NCI-H1092 (cell line): ENCODE measurements at places on chromosomes 3 and 15.

GRCh38 chr3:32222950-32223349 lies 15.5 kb upstream of the CMTM8 start:
- DNase-seq: no peak

DNA sequence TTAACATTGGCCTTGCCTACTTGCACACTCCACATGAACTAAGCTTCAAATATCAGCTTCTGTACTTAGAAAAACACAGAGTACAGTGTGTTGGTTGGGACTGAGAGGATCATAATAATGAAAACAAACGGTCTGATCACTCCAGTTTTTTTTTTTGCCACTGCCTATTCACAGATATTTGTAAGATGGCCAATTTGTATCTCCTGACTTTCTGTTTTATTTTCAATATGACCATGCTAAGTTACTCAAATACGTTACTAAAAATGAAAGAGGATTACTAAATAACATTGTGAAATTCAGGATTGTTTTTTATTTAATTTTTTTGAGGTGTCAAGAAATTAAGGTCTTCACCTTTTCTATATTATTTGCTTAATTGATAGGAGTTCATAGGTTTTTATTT lies 595.1 kb downstream of the TUSC7 start:
- no peak for DNase-seq

- DNase-seq: no peak
Measured at GRCh38 chr3:180983136-180983535, 6.4 kb downstream of the DNAJC19 start.

DNA sequence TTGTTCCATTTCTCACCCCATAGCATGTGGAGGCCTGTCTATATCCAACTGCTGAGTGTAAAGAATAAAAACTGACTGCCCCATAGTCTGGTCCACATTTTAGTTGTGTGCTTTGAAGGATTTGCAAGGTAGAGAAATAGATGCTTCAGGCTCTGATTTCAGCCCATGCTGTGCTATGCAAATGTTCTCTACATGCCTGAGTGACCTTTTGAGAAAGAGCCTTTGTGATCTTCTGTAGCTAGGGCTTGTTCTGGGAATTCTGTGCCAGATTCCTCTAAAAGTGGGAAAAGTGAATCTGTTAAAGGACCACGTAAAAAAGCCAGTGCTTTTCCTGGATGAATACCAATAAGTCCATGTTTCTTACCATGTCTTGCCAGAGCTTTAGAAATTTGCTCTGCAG lies 5.2 kb downstream of the KCTD6 start:
- no peak for DNase-seq

DNA sequence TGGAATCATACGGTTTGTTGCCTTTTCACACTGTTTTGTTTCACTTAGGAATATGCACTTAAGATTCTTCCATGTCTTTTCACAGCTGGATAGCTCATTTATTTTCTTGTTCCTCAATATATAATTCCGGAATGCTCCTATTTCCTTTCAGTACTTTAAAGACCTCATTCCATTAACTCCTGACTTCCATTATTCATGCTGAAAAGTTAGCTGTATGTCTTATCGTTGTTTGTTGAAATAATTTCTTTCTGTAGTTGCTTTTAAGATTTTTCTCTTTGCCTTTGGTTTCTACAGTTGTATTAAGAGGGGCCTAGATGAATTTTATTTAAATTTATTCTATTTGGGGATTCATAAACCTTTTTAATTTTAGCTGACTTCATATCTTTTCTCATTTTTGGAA lies 122.2 kb downstream of the ANXA2 start:
- DNase-seq: no peak

GRCh38 chr3:185065059-185065458 lies 87.8 kb downstream of the C3orf70 start:
- DNase-seq: peak; percentile 14

DNA sequence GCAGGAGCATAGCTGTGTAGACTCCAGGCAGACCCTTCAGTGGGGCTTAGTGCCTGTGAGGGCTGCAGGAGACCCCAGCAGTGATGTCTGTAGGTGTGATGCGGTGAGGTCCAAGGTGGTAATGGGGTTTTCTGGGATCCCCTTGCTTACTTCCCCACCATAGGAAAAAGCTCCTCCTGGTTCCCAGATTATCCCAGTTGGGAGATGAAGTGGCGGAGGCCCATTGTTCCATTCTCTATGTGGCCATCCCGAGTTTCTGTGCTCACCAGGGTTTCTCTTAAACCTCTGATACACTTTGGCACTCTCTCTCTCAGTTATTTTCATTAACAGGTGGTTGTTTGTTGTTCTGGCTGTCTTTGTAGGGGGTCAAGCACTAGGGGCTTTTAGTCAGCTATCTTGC lies 146.7 kb upstream of the IGF1R start:
- DNase-seq: no peak

- DNase-seq: no peak
Measured at GRCh38 chr3:45583021-45583851, 11.3 kb upstream of the LIMD1 start.

DNA sequence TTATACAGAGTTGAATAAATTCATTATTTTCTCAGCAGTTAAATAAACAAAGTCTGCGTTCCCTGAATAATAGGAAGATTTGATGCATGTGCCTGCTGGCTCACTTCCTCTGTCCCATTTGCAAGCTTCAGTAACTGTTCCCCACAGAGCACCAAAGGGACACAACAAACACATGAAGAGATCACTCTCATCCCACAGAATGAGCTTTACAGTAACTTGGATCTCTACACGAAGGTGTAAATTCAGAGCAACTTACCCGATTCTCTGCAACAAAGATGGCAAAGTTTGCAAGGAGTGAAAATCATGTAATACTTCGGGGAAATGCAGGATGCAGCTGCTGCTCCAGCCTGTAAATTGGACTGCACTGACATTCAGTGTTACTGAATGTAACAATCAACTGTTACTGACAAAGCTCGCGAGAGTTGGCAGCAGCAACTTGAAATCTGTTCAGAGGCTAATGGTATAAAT lies at the start of gene BCHE:
BCHE (minus strand) TSS at position 366 of the 468 bp plus-strand sequence. CDS start 6,390 bp downstream, outside the sequence.
- DNase-seq: no peak

DNA sequence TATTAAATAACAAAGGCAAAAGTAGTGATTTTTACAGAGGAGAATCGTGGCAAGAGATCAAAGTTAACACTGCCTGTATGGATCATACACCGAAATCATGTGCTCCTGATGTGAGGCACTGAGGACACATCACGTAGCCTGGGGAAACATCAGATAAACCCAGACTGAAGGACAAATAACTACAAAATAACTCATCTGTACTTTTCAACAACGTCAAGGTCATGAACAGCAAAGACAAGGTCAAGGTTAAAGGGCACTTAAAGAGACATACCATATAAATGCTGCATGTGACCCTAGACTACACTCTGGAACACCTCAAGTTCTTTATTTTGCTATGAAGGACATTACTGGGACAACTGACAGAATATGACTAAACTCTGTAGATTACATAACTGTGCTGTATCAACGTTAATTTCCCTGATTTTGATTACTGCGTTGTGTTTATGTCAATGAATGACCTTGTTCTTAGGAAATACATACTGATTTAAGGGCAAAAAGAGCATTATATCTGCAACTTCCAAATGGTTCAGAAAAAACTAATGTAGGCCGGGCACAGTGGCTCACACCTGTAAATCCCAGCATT lies 48.1 kb downstream of the CHSY1 start:
- DNase-seq: no peak

DNA sequence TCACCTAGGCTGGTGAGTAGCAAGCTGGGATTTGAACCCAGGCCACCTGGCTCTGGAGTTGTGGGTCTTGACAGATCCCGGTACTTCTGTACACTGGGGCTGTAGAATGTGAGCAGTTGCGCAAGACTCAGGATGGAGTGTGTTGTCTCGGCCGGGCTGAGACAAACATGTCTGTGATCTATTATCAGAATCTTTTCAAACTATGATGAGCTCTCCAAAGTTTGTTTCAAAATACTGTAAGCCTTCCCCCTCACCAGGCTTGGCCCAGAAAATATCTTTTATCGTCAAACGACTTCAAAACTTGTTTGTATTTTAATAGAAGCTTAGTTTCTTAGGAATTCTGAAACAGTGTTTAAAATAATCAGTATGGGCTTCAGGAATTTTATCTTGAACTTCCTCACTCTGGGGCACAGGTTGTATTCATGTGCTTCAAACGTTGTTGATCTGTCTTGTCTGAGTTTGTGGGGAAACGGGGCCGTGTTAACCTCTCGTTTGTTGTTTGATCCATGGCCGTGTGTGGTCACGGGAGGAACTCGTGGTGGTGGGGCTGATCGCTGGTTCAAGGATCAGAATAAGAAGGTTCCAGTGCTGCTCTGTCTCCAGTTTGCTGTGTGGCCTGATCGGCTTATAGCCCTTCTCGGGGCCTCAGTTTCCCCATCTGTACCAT lies 40.3 kb upstream of the TFRC start:
- no peak for DNase-seq

DNA sequence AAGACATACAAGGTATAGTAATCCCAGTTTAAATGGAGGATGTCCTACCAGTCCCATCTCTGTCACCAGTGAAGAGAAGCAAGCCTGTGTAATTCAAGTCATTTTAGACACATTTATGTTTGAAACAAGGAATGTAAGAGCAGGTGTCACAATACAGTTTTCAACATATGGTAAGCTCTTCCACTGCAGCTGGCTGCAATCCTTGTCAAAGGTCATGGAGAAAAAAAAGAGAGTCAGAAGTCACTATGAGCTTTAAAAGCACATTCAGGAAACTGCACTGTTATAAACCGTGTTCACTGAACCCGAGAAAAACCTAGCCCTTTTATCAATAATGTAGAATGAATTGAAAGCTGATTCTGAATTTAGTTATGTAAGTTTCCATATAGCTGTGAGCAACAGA lies 206.4 kb downstream of the NAALADL2 start:
- no peak for DNase-seq

DNA sequence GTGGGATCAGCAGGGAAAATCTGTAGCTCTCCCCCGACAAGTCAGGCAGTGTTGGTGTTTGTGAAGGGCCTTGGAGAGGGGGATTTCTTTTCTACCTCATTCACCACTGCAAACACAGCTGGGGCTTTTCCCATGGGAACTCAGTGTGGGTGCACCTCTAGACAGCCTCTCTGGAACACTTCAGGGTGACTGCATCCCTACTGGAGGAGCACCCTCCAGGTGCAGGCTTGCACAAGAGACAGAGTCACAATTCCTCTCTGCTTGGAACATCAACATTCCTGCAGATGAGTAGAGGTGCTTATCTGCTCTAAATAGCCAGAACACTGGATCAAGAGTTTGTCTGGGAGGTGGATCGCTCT lies 72.7 kb upstream of the AKAP13 start:
- DNase-seq: no peak

DNA sequence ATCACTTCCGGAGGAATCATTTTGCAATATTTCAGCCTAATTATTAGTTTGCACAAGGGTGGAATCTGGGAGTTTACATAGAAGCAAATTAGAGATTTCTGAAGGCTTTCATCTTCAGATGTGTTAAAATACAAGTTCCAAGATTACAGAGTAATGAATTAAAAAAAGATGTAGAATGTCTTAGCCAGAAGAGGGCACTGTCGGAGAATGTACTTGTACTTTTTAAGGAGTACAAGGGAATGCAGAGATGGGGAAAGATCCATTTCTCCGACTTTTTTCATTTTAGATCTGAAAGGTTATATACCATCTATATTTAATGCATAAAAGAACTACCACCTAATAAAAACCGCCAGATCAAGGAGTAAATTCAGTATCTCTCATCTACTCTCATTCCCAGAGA lies 43.1 kb upstream of the WDR5B start:
- DNase-seq: no peak

GRCh38 chr3:88918841-88919240 lies 188.6 kb upstream of the EPHA3 start:
- no peak for DNase-seq

GRCh38 chr3:13537909-13538296 lies 11.0 kb upstream of the FBLN2 start:
- DNase-seq: no peak

- DNase-seq: no peak
Measured at GRCh38 chr3:138202945-138203701, 16.0 kb downstream of the ARMC8 start.

DNA sequence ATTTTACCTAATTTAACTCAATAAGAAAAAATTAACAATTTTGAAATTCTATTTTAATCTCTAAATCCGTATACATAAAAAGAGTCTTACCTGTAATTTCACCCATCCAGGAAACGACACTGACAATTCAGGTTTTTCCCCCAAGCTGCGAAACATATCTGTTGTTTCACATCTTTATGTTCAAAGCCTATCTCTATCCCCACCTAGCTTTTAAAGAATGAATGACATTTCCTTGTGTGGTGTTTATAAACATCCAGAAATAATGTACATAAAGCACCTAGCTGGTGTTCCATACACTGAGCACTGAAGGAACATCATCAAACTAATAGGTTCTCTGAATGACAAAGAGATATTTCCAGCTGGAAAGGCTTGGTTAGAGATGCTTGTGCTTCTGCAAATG lies 867.8 kb downstream of the SQOR start:
- no peak for DNase-seq

DNA sequence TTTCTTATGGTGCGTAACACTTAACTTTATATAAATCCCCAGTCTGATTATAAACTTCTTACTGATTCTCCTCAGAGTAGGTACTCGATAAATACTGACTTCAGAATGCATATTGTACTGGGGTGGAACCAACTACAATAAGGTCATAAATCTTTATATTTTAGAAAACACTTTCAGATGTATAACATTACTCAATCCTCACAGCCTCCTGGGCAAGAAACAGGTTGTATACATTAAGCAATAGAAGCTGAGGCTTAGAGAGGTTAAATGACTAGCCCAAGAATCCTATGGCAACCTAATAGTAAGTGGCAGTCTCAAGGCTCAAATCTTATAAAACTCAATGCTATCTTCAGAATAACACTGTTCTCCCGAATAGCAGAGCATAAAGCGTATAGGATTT lies 9.1 kb downstream of the VPS13C start:
- DNase-seq: no peak

DNA sequence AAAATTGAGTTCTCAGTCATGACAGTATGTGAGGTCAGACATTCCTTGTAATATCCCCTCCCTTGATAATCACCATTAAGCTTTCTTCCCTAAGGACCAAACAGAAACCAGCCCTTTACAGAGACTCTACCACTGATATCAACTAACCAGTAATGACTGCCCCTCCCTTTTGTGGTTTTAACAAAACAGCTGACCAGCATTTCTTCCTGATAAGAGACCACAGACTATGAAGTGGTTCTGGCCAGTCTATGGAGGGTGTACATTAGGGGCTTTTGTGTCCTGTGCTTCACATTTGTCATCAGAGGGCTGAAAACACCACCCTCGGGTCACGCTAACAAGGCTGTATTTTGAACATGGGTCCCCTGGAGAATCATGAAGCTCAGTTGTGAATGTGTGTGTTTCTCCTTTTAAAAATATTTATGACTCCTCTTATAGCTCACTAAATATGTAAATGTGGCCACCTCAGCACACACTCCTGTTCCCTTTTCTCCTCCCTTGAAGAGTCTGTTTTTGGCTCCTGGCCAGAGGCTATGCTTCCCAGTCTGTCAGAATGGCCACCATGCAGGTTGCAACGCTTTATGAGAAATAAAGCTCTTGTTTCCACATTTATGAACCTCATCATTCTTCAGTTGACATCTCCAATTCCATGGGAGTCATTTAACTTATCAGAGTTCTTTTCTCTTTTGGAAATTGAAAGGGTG lies 239.3 kb downstream of the CPNE4 start:
- no peak for DNase-seq
